ENCODE measurements at places on chromosomes 3 and 15.

DNA sequence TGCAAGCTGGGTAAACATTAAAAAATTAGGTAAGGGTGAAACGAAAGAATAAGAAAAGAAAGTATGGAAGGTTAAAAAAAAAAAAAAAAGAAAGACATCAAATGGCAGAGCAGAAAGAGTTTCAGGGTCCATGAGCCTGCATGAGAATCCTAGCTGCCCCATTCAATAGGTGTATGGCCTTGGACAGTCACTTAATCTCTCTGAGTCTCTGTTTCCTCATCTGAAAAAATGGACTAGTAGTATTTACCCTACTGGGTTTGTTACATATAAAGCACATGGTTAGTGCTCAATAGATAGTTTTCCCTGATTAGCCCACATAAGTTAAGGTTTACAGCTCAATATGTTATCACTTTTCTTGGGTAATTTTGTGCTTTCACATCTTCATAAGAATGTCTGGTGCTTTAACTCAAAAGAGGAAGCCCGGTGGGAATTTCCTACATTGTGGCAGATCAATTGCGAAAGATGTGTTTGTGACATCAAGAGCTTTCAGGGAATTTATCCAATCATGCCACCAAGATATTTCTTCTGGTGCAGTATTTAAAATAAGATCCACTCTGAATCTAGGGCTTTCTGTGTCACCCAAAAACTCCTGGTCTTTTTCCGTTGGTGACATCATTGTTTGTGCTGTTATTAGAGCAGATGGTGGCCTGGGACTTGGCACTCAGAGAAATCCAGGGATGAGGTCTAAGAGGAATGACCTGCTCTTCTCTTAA, 57.2 kb upstream of the UBE2E1 start:
- no peak for DNase-seq

DNA sequence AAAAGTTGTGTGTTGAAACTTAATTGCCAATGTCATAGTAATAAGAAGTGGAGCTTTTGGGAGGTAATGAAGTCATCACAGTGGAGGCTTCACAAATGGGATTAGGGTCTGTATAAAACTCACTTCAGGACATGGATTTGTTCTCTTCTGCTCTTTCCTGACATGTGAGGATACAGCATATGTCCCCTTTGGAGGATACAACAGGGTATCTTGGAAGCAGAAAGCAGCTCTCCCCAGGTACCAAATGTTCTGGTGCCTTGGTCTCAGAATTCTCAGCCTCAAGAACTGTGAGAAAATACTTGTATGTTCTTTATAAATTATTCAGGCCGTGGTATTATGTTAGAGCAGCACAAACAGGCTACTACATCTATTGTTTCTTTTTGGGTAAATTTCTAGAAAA, 210.9 kb downstream of the DIPK2A start:
- DNase-seq, result no peak

DNA sequence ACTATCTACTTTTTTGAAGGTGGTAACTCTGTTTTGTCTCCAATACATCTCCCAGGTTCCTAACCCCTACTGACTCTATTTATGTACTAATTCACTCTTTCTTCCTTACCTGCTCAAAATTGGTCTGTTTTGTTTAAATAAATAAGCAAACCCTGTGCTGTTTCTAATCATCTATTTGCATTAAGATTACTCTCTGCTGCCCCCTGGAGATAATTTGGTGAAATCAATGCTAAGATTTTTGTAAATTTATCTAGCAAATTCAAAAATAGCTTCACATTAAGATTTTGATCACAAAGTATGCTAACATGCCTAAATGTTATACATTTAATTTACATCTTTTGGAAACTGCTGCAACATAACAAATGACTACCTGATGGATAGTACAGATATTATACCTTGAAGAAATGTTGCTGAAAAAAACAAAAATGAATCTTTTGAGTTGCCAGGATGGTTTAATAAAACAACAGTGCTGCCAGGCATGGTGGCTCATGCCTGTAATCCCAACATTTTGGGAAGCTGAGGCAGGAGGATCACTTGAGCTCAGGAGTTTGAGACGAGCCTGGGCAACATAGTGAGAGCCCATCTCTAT, 4.4 kb upstream of the CD200R1 start:
- DNase-seq, result peak; percentile 60

GRCh38 chr15:73921254-73921925, 4.9 kb upstream of the LOXL1 start:
- DNase-seq, result no peak

DNA sequence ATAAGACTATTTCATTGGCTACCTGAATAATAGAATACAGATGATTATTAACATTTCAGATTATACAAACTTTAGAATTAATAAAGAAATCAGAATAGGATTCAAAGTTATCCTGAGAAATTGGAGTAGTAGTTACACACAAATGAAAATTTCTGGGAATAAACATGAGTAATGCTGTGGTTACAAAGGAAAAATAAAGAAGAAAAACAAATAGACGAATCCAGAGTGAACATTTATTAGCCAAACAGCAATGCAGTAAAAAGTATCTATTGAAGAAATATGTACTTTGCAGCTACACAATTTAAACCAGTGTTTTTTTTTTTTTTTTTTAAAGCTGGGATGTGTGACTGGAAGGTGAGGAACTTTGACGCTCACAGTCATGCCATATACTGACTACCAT, 1159.2 kb downstream of the TUSC7 start:
- no peak for DNase-seq

GRCh38 chr15:33742800-33743199, 225.5 kb upstream of the CHRM5 start:
- DNase-seq, result no peak
